Heart right ventricle (tissue), 16 donors: ENCODE measurements at places on chromosomes 5 and 9. TPM values are rescaled to one million over a fixed set of nuclear protein-coding genes. Genes with fewer than 3 reads are reported as not detected.

DNA sequence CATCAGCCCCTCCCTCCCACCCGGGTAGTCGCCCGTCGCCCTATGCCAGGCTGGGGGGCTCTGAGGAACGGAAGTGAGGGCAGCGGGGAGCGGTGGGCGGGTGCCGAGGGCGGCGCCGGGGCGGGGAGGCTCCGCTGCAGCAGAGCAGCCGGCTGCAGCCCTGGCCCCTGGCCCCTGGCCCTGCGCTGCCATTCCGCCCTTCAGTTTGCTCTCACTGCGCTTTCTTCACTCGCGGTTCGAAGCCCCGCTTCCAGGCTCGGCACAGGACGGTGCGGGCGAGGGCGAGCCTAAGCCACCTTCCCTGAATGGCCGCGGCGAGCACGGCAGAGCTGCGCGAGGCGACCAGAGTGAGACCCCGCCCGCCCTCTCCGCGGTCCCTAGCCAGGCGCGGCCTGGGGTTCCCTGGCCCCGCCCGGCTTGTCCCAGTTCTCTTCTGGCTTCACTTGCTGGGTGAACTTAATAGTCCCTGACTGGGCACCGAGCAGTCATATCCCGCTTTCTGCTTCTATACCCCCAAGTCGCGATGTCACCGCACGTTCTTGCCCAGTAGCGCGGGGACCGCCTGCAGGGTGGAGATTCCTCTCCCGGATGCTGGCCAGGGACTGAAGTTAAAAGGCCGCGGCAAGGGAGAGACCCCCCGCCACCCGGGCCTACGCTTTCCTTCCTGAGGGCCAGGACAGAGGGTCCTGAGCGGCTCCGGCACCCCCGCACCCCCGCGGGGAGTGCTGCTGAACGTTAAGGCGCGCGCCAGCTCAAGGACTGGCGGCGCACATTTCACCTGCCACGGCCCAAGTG, 623 bp upstream of the TRIM36 start:
- DNase-seq = no peak

- no peak for DNase-seq
Measured at GRCh38 chr9:95822583-95823431, 52.7 kb upstream of the ERCC6L2 start.

DNA sequence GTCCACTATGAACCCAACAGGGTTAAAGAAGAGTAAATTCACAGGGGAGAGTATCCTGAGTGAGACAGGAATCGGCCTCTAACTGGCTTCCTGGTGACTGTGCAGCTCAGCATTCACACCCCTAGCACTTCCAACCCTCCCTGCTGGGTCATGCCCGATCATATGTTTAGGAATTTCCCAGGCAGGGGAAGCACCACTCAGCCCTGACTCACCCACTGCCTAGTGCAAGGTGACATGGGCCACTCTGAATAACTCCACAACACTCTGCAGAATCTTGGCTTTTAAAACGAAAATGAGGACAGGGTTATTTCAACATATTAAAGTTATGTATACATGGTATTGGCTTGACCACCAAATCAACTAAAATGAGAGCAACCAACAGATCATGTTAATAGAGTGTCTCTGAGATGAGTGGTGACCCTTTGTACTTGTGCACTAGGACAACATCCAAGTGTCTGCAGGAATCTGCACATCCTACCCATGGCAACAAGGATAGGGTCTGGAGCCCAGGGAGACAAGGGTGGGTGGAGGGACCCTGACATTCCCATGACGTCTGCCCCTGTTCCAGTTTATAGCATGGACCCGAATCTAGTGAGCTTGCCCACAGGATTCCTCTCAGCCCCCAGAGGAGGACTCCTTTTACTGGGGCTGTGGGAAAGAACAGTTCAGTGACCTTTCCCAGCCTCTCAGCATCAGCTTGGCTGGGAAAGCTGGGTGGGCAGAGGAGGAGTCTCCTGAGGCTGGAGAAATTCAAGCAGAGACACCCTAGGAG, 485.8 kb downstream of the SEMA5A start:
- peak; percentile 41 for DNase-seq

- DNase-seq = no peak
Measured at GRCh38 chr9:116608064-116608463, 79.0 kb upstream of the TRIM32 start.

DNA sequence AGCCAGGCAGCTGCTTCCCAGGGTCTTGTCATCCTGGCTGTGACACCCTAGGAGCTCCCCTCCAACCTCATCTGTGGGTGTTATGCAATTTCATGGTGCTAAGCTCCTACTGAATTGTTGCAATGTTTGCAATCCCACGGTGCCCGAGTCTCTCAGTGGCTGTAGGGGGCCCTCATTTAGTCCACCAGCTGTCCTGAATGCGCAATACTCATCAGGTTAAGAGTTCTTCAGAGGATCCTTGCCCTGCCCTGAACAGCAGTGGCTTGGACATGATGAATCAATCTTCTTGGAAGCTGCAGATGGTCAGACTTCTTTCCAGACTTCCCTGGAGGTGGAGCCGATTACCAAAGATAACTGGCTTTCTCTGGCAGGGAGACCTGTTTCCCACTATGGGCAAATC, 584.1 kb downstream of the CCDC171 start:
- DNase-seq = peak; percentile 43

The HTR4 gene
- total RNA-seq = 0.42 TPM

GRCh38 chr9:128151309-128152132, 2.3 kb downstream of the LCN2 start:
- no peak for DNase-seq

The PAM gene
- 1,284 TPM for total RNA-seq

GRCh38 chr5:142222225-142222865, 102.5 kb downstream of the SPRY4 start:
- DNase-seq = no peak

The QRFP gene
- total RNA-seq = not detected

The TICAM2 gene
- total RNA-seq = 4.4 TPM

DNA sequence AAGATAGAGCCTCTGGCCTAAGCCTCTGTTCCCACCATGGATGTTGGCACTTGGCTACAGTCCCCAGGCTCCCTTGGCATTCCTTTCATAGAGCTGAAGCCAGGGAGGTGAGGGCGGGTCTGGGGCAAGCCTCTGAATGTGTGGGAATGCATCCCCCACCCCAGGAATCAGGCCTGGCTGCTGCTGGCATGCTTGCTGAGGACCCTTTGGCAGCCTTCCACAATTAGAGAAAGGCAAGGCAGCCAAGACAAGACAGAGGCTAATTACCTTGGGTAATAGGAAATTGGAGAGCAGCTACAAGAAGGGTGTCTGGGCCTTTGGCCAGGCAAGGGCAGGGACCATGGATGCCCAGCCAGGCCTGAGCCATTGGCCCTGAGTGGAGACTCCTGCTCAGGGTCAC, 204.4 kb upstream of the TRIM32 start:
- no peak for DNase-seq

The GRIN1 gene
- not detected for total RNA-seq

- no peak for DNase-seq
Measured at GRCh38 chr9:137452006-137452760, 7.0 kb downstream of the NSMF start.

DNA sequence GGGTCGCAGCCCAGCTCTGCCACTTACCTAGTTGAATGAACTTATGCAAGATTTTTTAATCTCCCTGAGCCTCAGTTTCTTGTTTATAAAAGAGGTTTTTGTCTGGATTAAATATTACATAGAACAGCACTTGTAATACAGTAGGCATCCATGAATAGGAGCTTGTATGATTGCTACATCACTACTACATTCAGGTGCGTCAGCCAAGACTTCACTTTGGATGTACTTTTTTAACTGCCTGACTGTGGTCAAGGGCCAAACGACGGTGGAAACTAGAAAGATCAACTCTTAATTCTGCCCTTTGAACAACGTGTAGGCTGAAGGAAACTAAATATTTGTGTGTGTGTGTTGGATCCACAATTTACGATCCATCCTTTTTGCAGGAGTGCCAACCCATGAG, 172.8 kb downstream of the RFK start:
- no peak for DNase-seq

DNA sequence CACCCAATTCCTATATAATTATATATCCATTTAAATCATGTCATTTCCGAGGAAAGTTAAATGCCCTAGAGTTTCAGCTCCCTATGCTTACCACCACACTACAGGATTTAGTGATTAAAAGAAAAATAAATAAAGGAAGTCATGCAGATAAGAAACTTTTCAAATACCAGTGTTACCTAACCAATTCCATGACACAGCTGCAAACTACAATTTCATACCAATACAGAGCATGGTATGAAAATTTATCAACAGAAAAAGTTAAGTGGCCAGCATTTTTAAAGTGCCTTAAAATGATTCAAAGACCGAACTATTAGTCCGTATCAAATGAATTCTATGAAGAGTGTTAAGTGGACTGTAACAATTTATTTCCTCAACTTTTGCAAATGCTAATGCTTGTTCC, 35.9 kb downstream of the CEP120 start:
- DNase-seq = no peak

DNA sequence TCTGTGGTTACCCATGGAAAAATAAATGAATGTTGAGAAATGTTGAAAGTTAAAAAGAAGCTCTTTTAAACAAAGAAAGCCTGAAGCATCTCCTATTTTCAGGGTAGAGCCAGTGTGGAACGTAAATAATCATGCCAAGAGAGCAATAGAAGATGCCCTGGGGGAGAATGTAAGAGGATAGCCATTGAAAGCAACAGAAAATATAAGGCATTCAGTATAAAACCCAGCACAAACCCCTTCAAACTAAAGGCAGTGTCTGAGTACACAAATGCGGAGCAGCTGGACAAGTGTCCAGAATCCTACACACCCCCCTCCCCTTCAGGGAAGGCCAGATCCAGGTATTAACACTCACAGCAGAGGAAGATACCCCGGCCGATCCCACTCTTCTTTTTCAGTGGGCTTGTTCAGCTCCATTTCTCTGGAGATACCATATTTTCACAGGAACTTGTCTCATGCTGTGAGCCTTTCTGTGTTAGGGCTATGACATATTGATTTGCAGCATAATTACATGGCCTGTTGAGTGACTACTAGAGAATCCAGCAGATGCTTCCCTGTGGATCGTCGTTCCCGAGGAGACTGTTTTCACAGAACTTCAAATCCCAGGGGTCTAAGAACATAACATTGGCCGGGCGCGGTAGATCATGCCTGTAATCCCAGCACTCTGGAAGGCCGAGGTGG, 101.2 kb downstream of the PLK2 start:
- DNase-seq = no peak
